ENCODE measurements at places on chromosomes 7 and 10. TPM values are rescaled to one million over a fixed set of nuclear protein-coding genes. Genes with fewer than 3 reads are reported as not detected.

The LEP gene
- not detected for total RNA-seq

DNA sequence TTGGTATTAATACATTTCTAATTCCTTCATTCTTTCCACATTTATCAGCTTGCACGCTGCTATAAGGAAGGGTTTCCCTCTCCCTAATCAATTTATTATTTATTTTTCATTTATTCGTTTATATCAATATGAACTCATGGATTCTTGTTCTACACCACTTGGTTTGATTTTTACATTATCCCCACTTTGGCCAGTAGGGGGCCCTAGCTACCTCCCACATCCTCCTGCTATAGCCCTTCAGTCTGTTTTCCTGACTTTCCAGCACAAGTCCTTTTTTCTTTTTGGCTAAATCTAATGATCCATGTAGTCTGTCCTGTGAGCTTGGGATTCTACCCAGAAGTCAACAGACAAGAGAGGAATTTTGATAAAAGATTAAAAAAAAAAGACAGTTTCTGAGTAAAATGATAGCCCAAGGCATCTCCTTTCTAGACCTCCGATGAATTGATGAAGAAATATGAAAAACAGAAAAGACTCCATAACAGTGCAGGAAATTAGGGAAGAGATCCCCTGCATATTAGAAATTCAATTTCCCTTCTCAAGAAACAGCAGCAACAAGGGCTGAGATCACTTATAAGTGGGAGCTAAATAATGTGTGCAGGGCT lies 47.7 kb downstream of the LYZL2 start:
- peak; percentile 25 for DNase-seq
- no peaks in the 10 kb centered on the region for H3K36me3 ChIP-seq
- no peaks in the 10 kb centered on the region for H3K27me3 ChIP-seq
- H3K27ac ChIP-seq = no peak overlapping the region

DNA sequence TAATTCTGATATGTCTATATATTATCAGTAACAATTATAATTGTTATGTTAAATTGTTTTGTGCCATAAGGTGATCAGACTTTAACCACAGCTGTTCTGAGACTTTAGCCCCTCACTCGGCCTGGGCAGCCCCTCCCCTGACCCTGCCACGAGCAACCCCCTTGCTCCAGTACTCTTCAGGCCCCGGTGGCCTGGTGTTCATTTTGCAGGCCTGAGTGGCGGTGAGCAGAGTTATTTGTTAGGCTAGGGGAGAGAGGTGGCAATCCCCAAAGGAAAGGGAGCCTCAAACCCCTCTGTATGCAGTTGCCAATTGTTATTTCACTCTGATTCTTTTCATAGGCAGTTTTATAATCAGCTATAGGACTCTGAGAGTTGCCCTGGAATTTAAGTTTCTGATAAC lies 22.9 kb upstream of the CREB3L2 start:
- no peak overlapping the region for H3K4me3 ChIP-seq
- H3K4me1 ChIP-seq = no peaks in the 10 kb centered on the region
- no peak for DNase-seq
- H3K27me3 ChIP-seq = peaks cover 2% of the 10 kb centered on the region
- peaks cover 4% of the 10 kb centered on the region for H3K36me3 ChIP-seq

GRCh38 chr7:127893547-127893946 lies 137.7 kb downstream of the LRRC4 start:
- H3K36me3 ChIP-seq = no peaks in the 10 kb centered on the region
- peaks cover 2% of the 10 kb centered on the region for H3K27me3 ChIP-seq
- no peak for DNase-seq
- H3K4me1 ChIP-seq = peaks cover 20% of the 10 kb centered on the region
- H3K27ac ChIP-seq = no peak overlapping the region

DNA sequence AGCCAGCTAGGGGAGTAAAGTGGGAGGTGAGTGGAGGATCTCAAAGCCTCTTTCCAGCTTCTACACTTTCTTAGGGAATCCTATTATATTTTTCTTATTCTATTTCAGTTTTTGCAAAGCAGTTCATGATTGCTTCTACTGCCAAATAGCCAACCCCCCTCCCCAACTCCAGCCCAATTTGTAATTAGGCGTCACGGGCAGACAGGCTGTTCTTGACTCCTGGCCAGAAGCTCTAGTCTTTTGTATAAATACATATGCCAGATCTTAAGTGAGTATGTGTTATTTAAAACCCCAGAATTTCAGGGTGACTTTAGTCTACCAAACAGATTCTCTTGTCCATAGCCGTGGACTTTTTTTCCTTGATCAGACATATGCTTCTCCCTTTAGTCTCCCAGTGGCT lies 255.2 kb downstream of the BUB3 start:
- no peaks in the 10 kb centered on the region for H3K4me1 ChIP-seq
- no peaks in the 10 kb centered on the region for H3K27me3 ChIP-seq
- H3K27ac ChIP-seq = no peak overlapping the region
- DNase-seq = no peak
- peaks cover 10% of the 10 kb centered on the region for H3K36me3 ChIP-seq

The EPHA1 gene
- 4.7 TPM for total RNA-seq

DNA sequence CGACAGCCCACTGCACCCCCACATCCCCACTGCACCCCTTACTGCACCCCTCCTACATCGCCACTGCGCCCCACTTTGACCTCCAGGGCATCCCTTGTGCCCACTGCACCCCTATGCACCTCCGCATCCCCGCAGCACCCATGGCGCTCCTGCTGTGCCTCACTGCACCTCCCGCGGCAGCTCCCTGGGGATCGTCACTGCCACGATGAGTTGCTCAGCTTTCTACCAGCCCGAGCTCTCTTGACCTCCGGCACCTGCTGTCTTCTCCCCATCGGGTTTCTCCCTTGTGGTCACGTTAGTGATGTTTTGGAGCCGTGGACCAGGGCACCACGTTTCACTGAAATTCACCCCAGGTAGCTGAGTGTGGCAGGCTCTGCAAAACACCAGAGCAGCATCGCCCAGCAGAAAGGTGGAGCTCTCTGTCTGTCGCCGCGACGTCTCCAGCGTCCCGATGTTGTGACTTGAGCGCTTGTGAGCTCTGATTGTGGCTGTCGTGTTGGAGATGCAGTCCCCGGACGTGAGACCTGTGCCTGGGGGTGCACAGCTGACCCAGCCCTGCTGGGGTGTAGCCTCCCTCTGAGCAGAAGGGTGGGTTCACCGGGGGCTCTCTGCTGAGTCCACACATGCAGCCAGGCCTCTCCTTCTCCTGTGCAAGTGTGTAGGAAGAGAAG lies 147.7 kb downstream of the DNAJB6 start:
- H3K4me1 ChIP-seq = no peaks in the 10 kb centered on the region
- no peak for DNase-seq
- H3K27me3 ChIP-seq = no peaks in the 10 kb centered on the region
- H3K4me3 ChIP-seq = no peak overlapping the region
- no peaks in the 10 kb centered on the region for H3K36me3 ChIP-seq

DNA sequence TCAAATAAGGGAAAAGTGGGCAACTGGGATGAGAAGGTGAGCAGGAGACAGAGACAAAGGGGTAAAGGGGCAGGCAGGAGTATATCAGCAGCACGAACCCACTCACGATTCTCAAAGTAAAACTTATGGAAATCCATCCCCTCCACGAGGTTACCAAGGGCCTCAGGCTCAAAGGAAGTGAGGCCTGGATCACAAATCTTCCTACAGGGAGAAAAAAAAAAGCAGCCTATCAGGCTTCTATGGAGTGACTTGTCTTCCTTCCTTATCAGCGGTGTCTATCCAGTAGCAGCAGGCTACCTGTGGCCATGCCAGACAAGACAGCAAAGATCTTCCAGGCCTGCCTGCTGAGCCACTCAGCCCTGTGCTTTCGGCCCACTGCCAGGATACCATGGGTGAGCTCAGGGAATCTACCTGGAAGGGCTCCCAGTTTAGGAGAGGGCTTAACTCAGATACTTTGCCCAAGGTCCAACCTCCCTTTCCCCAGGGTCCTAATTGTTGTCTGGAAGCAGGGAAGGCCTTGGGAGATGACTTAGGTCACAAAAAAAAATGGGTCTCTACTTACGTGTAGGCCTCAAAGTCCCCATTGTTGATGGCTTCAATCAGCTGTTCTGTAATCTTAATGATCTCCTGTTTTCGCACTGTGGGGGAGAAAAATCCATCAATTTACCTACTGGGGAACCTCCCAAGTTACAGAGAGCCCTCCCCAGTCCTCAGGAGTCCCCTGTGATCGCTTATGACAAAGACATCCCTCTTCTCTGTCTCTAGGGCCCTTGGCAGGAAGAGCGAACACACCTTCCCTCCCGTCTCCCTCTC lies 5.7 kb upstream of the NDST2 start:
- no peaks in the 10 kb centered on the region for H3K36me3 ChIP-seq
- H3K27me3 ChIP-seq = peaks cover 2% of the 10 kb centered on the region
- no peak overlapping the region for H3K4me3 ChIP-seq
- DNase-seq = no peak
- H3K27ac ChIP-seq = no peak overlapping the region

DNA sequence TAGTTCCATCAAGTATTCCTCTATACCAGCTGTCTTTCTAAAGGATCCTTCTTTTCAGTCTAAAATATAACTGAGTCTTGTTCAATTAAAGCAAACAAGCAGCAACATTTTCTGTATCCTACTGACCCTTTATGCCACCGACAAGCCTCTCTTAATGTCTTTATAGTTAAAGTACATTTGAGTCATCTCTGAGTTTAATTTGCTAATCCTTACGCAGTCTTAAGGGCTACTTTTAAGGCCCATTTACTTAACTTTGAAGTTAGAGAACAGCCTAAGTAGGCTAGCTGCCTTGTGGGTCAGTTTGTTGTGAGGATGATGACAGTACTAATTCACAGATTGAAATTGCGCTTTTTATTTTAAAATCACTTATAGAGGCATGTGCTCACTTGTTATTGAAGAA lies 265.5 kb upstream of the FERD3L start:
- no peaks in the 10 kb centered on the region for H3K27me3 ChIP-seq
- H3K4me3 ChIP-seq = no peak overlapping the region
- no peaks in the 10 kb centered on the region for H3K36me3 ChIP-seq
- peaks cover 1% of the 10 kb centered on the region for H3K4me1 ChIP-seq

DNA sequence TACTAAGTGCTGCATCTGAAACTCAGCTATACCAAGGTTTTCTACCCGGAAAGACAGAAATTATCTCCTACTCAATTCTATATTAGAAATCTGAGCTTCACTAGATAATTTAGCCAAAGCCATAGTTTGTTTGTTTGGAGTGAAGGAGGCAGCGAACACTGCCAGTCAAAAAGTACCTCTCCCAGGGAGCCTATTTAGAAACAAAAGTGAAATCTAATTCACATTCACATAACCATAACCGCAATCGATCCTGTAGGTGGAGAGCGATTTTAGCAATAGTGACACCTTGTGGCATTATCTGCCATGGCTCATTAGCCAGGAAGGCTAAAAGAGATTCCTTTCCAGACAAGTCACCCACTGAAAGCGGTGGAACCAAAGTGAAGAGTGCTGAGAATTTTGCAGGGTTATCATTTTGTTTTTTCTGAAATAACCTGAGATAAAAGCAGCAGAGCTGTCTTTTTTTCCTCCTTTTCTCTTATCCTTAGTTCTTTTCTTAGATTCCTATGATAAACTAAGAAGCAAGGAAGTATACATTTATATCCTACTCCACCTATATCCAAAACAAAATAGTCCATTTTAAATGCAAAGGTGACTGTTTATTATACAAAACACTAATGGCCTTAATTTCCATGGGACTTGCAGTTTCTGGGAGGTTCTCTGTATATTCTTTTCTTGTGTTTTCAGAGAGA lies 83.7 kb upstream of the BET1 start:
- no peaks in the 10 kb centered on the region for H3K27me3 ChIP-seq
- H3K4me1 ChIP-seq = peaks cover 3% of the 10 kb centered on the region
- H3K36me3 ChIP-seq = no peaks in the 10 kb centered on the region
- no peak overlapping the region for H3K27ac ChIP-seq
- peak; percentile 39 for DNase-seq
- H3K4me3 ChIP-seq = no peak overlapping the region

The SLC18A3 gene
- 21.5 TPM for total RNA-seq

DNA sequence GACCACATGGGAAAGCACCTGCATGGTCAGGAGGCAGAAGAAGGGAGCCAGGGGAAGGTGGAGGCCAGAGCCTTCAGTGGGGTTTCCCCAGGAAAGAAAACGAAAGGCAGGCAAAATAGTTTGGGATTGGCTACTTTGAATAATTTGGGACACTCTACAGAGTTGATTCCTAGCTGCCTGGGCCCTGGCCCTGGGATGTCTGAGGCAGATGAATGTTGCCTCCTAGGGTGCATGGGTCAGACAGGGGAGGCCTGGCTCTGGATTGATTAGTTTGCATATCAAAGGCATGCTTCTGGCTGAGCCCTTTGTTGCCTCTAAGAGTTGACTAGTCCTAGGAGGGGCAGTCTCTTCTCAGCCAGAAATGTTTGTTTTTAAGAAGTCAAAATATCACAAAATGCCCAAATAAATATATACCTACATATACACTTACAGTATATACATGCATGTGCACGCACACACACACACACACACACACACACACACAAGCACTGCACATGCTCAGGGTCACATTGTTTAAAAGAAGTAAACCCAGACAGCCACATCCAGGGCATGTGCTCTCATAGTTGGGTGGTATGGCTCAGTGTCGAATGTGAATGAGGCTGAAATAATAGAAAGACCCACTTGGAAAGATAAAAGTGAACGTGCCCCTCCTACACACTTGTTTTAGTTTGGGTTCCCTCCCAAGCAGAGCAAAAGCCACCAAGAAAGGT lies 184.2 kb downstream of the GPAM start:
- DNase-seq = no peak
- no peak overlapping the region for H3K27ac ChIP-seq
- H3K36me3 ChIP-seq = no peaks in the 10 kb centered on the region
- H3K4me3 ChIP-seq = no peak overlapping the region

The ZNF239 gene
- 4.1 TPM for total RNA-seq

DNA sequence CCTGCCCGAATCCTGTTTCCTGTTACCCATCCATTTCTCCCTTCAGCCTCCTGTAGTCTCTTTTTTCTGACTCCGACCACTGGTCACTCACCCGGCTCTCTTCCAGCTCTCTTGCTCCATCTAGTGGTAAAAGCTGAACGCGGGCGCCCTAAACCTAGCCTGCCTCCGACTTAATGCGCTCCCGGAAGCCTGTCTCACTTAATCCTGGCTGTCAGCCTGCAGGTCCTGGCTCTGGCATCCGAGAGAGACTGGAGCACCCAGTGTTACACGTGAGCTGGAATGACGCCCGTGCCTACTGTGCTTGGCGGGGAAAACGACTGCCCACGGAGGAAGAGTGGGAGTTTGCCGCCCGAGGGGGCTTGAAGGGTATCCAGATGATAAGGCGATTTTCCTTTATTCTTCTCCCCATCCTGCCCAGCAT lies 10.3 kb downstream of the SUMF2 start:
- peak; percentile 84 for DNase-seq
- H3K4me3 ChIP-seq = no peak overlapping the region
- peaks cover 4% of the 10 kb centered on the region for H3K36me3 ChIP-seq
- H3K27me3 ChIP-seq = peaks cover 3% of the 10 kb centered on the region
